Panc1 (cell line): ENCODE measurements at places on chromosomes 16 and 17.

- DNase-seq = no peak
Measured at GRCh38 chr16:84673203-84673535, 24.9 kb downstream of the KLHL36 start.

DNA sequence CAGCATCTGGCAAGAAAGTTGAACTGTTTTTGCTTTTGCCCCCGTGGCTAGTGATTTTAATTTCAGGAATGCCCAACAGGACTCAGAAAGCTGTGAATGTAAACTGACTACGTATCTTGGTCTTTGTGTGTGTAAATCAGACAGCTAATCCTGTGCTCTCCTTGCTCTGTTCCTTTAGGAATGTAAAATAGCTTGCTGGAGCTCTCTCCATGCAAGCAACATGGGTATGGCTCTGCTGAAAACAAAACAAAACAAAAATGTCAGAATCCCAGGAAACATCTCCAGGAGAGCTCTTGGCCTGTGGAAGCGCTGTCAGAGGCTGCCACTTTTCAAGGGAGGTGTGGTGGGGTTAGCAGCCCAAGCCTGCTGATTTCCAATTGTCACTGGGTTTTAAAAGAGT, 161.8 kb upstream of the NOG start:
- no peak for DNase-seq

GRCh38 chr17:67992548-67993152, 3.6 kb downstream of the C17orf58 start:
- DNase-seq = no peak

DNA sequence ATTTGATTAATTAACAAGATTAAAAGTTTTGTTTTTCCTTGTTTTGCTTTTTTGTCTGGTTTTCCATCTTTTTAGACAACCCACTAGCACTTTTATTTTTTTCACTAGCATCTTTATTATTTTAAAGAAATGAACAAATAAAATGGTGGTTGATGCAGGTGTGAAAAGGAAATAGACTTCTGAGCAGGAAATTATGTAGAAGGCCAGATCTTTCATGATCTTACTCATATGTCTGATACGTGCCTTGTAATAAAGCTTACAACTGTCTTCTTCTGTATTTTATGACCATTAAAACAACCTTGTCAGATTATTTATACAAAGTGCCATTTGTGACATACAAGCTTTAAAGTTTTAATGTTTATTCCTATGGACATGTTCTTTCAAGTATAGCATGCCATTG, 6.3 kb downstream of the SLFN12L start:
- DNase-seq = no peak

DNA sequence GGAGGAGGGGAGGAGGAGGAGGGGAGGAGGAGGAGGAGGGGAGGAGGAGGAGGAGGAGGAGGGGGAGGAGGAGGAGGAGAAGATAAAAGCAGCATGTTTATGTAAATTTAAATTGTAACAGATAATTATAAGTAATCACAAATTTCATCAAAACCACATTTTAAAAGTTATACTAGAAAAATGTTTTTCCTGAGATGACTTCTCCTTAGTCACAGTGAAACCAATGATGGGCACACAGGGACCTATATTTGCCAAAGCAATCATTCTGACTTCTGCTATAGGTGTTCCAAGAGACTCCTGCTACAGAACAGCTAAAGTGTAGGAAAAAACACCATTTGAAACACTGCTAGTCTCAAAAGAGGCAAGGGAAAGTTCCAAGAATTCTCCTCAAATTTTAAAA, 66.4 kb downstream of the CEP95 start:
- no peak for DNase-seq

GRCh38 chr16:50326835-50327465, 41.8 kb downstream of the BRD7 start:
- DNase-seq = peak; percentile 4

- DNase-seq = no peak
Measured at GRCh38 chr17:61409301-61410112, 9.9 kb downstream of the TBX2 start.

GRCh38 chr16:31331807-31332301, 23.1 kb upstream of the ITGAX start:
- no peak for DNase-seq

GRCh38 chr17:55735731-55736405, 13.2 kb upstream of the TMEM100 start:
- no peak for DNase-seq
